ENCODE measurements at places on chromosomes 2 and 18.

GRCh38 chr2:12262681-12263436 lies 453.9 kb upstream of the TRIB2 start:
- DNase-seq: peak; percentile 52

- DNase-seq: no peak
Observed at GRCh38 chr2:157180359-157180758, 77.1 kb upstream of the GALNT5 start.

GRCh38 chr18:63107171-63107845 lies 212.3 kb downstream of the BCL2 start:
- DNase-seq: no peak

DNA sequence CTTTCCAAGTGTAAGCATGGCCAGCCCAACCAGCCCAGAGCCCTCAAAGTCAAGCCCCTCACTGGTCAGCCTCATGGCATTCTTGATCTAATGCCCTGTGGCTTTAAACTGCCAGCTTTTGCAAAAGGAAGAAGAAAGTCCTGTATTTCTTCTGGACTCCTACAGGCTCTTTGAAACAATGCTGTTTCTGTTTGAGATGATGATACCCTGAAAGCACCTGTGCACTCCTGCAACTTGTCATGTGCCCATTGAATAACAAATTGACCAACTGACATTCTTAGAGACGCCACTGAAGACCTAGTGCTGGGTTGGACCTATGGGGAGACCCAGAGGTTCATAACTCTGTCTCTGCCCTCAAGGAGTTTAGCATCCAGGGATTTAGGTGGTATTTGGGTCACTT lies 82.0 kb upstream of the MSH2 start:
- no peak for DNase-seq

GRCh38 chr2:20675701-20676352 lies 8.9 kb downstream of the GDF7 start:
- no peak for DNase-seq

DNA sequence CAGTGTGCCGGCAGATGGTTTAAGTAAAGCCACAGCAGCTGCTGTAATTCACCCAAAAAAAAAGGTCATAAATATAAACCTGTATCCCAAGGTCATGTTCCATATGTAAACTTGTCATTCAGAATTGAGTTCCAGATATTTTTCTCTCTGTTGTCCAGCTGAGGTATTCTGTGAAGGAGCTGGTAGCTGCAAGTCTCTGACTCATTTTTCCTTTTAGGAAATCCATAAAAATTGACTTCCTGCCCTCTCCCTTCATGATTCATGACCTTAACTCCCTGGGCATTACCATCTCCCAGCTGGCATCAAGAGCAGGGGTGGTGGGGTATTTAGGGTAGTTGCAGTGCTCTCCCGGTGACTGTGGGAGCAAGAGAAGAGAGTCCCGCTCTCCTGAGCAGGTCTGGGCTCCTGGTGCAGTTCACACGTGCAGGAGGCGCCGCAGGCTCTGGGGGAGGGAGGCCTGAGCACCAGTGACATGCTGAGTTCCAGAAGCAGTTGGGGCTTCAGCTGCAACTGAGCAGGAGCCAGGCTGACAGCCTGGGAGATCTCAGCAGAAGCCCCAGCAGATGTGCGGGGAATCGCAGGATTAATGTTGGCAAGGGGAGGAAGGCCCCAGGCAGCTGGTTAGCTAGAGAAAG lies 192.6 kb downstream of the MGAT5 start:
- DNase-seq: peak; percentile 14

DNA sequence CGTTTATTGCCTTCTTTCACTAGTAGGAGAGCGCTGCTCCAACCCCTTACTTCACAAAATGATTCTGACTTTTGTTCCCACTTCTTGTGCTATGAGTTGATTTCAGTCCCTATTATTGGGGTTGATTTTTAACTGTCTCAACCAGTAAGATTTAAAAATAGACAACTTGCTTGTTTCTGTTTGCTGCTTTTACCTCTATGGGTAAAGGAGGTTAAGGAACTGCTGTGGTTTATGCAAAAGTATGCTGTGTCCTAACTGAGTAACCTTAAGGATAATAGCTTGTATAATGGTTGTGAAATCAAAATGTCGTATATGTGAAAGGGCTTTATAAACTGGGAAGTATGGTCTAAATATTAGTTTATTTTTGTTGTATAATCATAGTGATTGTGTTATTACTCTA lies 22.6 kb downstream of the ALMS1 start:
- DNase-seq: no peak

- no peak for DNase-seq
Observed at GRCh38 chr2:172082105-172082943, 3.0 kb upstream of the DLX1 start.

DNA sequence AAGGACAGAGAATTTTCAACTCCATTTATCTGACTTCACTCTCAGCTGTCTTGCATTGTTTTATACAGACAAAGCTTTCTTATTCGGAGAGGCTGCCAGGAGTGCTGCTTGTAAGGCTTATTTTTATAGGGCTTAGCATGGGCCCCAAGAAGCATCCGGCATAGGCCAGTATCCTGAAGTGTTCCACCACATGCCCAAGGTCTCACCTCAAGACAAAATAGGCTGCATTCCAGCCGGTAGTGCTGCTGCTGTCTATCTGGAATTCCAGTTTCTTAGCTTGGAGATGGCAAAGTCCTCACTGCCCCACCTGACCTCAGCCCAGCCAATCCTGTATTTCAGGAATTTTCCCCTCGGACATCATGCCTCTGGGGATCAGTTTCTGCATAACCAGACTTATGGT lies 47.6 kb upstream of the MCFD2 start:
- no peak for DNase-seq

DNA sequence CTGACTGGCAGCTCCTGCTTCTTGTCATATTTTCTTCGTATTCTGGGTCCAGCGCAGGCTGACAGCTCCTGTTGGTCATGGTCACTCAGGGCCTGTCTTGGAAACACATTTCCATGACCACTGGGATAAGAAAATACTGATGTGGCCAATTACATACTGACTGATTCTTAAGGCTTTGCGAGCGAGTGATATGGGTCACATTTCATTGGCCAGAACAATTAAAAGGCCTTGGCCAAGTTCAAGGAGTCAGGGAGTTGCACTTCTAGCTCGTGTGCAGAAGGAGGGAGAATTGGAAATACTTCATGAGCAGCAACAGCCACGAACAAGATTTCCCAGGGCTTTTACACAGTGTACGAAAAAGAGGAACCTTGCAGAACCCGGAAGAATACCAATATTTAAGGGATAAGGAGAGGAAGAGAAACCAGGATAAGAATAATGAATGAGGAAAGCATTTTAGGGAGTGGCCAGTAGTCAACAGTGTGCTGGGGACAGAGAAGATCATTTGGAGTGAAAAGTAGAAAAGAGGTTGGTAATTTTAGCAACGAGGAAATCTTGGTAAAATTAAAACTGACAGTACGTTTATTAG lies 149.5 kb downstream of the ATP9B start:
- no peak for DNase-seq

DNA sequence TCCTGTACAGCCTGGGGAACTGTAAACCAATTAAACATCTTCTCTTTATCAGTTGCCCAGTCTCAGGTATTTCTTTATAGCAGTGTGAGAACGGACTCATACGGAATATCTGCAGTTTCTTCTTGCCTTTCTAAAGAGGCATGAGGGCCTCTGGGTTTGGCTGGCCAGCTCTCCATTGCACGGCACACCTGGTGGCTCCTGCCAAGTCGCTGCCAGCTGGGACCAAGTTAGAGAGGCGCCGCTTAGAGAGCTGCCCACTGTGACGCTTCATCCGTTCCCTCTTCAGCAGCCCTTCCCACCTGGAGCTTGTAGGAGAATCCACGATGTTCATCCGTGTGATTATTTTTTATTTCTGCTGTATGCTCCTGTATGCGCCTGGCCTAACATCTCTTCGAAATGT lies 195.4 kb downstream of the TWIST2 start:
- no peak for DNase-seq

GRCh38 chr2:218812096-218812815 lies 19.3 kb downstream of the PRKAG3 start:
- DNase-seq: no peak

DNA sequence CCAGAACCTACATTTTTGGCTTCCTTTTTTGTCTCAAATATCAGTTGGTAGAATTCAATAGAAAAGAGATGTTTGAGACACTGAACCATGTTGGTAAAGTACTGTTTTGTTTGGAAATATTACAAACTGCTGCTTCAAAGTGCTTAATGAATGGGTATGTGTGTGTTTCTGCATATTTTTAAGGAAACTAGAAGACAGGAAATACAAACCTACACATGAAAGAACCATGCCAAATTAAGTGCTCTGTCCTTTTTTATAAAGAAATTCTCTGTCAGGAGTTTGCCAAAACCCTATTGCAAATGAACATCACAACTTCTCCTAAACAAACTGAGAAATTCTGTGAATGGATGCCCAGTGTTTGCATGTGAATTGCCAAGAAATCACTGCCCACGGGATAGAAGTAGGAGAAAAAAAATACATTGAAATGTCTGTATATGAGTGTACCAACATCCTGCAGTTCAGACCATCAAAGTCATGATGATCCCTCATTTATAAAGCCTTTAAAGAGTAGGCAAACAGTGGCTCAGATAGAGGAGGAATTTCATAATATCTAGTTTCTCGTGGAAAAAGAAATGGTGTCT lies 69.6 kb upstream of the RND3 start:
- peak; percentile 18 for DNase-seq

- DNase-seq: no peak
Observed at GRCh38 chr2:214577769-214578168, 166.9 kb downstream of the VWC2L start.

- peak; percentile 98 for DNase-seq
Observed at GRCh38 chr2:19140463-19141208, 217.8 kb downstream of the OSR1 start.

- no peak for DNase-seq
Observed at GRCh38 chr18:25560369-25560768, 208.4 kb upstream of the ZNF521 start.

DNA sequence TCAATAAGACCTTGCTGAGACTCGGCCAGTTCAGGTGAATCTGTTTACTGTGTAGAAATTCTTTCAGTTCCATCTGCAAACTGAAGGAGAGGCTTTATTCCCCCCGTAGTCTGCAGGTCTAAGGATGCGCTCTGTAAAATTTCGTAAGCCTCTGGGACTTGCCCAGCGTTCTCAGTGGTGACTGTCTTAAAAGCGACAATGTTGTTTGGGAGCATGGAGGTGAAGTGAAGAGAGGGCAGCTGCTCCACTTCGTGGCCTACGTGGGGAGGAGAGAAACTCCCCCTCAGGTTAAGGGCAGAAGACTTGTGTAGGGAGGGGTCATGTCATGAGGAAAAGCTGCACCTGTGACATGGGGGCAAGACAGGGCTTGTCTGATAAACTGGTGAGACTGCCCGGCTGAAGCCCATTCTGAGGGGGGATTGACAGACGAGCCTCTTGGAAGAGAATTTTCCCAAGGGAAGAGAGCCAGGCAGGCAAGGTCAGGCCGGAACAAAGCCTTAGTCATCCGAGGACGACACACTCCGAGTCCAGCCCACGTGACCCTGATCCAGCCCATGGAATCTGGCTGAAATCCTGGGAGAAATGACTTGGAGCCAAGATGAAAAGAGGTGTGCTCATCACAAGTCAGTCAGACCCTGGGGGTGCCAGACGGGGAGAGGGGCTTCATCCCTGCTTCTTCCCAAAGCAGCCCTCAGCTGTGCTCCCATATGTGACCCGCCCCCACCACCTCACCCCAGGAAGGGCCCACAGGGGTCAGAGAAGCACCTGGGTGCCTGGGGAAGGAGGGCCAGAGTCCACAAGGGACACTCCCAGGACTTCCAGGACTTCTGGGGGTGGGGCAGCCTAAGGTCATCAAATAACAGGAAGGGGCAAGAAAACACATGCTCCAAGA lies 88.5 kb upstream of the SH3BP4 start:
- peak; percentile 56 for DNase-seq

GRCh38 chr2:16261791-16262190 lies 321.4 kb downstream of the MYCN start:
- no peak for DNase-seq

- no peak for DNase-seq
Observed at GRCh38 chr2:48668992-48669391, 51.3 kb downstream of the GTF2A1L start.

DNA sequence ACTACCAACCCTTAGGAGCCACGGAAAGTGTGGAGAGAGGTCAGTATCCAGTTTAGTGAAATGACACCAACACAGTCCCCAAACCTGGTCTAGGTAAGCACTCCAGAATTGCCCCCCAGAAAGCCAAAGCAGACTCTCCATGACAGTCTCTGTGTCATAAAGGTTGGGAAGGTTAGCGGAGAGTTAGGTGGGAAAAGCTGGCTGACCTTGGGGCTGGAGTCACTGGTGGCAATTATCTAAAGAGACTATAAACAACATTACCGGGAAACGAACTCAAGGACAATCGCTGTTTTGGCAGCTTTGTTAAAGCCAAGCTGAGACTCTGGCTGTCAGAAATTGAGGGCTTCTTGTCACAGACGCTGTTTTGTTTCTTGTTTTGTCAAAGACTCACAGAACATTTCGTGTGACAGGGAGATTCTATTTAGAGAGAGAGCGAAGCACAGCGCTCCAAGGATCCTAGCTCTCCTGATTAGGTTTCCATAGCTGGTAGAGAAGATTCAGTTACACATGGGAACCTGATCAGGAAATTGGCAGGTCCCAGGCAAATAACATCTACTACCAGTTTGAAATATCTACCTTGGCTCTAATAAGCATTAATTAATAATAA lies 111.3 kb downstream of the LNPK start:
- DNase-seq: no peak

- DNase-seq: no peak
Observed at GRCh38 chr2:37896319-37896718, 28.8 kb upstream of the RMDN2 start.

DNA sequence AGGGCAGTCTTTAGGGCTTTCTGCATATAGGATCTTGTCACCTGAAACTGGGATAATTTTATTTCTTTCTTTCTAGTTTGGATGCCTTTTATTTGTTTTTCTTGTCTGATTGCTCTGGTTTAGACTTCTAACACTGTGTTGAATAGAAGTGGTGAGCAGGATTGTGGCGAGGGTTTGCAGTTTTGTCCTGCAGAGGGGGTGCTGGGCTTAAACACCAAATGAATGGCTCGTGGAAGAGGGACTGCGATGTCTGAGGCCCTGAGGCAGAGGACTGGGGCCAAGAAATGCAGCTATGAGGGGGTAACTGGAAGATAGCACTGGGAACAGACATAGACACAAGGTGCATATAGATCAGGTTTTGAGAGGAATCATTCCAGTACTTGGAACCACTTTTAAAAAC lies 20.5 kb downstream of the UBE2F start:
- DNase-seq: no peak
